Tibial nerve (tissue), 4 donors: ENCODE measurements at places on chromosomes 7 and 10.
A peak's percentile ranks its signal among the peaks of the same experiment; 100 is the strongest.

DNA sequence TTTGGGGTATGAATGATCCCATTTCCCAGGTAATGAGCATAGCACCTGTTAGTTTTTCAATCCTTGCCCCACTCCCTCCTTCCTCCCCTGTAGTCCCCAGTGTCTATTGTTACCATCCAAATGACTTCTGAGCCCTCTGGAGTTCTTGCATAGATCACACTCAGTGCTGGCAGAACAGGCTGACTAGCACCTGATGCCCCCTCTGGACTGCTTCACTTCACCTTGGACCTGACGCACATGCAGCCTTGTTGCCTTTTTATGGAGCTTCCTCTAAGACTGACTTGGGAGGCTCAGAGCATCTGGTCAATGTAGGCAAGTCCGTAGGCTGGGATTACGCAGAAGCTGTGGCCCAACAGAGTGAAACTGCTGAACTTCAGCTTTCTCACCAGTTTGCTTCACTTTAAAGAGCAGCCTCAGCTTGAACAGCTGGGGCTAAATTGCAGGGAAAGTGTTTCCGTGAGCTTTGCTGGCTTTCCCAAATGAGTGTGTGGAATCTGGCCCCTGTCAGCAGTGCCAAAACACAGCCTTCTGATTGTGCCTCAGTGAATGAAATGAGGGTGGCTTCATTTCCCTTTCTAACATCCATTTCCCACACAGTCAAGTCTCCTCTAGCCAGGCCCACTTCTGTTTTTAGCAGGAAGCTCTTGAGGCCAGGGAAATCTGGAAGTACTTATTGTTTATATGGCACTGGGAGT lies 48.5 kb downstream of the NXPH1 start:
- no peak for DNase-seq

DNA sequence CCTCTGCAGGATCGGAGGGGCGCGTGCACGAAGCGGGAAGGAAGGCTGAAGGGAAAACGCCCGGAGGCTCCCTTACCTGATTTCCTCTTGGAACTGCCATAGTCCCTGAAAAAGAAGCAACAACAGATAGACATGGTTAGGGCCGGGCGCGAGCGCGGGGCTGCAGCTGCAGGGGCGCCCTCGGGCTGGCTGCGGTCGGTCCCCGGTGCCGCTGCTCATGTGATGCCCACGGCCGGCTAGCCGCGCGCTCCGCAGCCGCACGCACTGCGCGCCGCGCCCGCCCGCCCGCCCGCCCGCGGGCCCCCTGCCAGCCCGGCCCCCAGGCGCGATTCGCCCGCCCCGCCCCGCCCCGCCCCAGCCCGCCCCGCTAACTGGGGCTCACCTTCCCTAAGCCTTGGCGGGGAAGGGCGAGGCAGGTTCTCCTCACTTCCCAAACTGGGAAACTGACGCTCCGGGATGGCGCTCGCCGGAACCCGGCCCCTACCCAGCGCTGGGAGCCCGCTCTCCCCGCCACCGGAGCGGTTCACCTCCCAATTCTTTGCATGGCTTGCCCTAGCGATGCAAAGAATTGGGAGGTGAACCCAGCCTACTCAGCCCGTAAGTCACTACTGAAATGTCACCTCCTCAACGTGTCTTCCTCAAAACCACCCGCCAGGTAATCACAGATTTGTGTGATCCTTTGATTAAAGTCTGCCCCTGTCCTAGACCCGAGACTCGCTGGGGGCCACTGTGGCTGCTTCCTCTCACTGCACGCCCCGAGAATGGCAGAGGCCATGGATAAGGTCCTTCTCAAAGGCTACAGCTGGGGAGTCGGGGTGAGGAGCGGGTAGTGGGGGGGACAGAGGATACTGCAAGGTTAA lies 162.2 kb downstream of the SH3PXD2A start:
- no peak for DNase-seq

GRCh38 chr10:117980216-117980615 lies 66.5 kb downstream of the RAB11FIP2 start:
- no peak for DNase-seq

GRCh38 chr7:46189255-46189790 lies 268.3 kb upstream of the IGFBP3 start:
- no peak for DNase-seq

- no peak for DNase-seq
These were observed 58.0 kb upstream of the CAV2 start for GRCh38 chr7:116441534-116441933.

- no peak for DNase-seq
These were observed 43.5 kb upstream of the HSPA12A start for GRCh38 chr10:116785867-116786266.

GRCh38 chr10:79353000-79353406 lies 5.7 kb downstream of the PPIF start:
- DNase-seq, result no peak

DNA sequence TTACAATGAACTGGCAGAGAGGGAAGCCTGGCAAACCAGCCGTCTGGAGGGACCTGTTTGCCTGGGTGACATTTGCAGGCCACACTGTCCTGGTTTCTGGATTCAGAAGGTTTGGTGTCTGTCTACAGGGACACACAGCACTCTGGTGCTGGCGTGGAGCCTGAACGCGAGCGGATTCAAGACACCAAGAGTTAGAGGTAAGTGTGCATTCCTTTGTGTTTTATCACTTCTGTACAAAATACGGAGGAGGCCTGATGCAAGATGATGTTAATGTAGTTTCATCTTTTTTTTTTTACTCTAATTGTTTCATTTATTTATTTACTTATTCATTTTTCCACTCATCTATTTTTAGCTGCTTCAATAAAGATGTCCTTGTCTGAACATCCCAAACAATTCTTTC lies 485.3 kb upstream of the ADARB2 start:
- no peak for DNase-seq

GRCh38 chr7:74619235-74619860 lies 38.2 kb upstream of the GTF2I start:
- no peak for DNase-seq

- DNase-seq, result no peak
These were observed 430.5 kb downstream of the MDFIC start for GRCh38 chr7:115352375-115352774.

- DNase-seq, result no peak
These were observed 6.8 kb upstream of the NAT16 start for GRCh38 chr7:101186844-101187428.

DNA sequence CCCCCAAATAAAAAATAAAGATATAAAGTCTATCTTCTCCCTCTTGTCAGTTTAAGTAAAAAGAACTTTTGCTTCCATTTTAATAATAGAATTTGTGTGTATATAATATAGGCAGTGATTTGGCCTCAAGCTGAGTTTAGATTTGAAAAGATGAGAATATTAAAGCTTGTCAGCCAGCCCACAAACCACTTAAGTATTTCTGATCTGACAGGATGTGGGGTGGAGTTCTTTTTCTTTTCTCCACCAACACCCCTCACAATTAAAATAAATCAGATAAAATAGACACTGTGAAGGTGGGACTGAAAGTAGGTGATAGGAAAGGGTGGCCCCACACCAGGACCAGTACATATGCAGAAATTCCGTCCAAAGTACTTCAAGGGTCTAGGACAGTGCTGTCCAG lies 714.1 kb downstream of the AUTS2 start:
- DNase-seq, result no peak

DNA sequence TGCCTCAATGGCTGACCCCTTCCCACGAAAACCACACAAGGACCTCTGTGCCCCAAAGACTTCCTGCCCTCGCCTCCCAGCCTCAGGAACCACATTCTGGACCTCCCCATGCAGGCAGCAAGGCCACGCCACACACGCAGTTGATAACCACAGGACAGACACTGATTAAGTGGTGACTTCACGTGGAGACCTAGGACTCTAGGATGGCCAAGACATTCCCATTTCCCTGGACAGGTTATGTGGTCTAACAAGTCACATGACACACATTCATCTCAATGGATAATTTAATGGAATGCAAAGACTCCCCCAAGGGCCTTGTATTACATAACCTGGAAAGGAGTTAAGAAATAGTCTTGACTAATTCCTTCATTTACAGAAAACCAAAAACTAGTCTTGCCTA lies 110.2 kb downstream of the LARP4B start:
- DNase-seq, result no peak

GRCh38 chr7:101365956-101366355 lies 3.3 kb downstream of the COL26A1 start:
- DNase-seq, result no peak

DNA sequence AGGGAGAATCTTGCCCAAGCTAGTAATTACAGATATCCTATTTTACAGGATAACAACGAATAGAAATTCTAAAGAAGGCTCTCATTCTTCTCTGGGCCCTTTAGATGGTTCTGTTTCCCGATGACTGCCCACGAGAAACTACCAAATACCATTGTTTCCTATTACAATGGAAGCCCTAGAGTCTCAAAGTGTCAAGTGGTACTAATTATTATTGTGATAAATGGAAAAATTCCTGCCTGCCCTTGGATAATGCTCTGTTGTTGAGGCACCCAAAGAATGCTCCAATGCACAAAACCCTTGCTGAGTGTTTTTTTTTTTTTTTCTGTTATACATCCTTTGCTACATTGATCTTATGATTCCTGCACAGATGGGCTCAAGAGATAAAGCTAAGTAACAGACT lies 504.5 kb downstream of the XPNPEP1 start:
- no peak for DNase-seq

- no peak for DNase-seq
These were observed 505.6 kb downstream of the RPS24 start for GRCh38 chr10:78539247-78539766.

DNA sequence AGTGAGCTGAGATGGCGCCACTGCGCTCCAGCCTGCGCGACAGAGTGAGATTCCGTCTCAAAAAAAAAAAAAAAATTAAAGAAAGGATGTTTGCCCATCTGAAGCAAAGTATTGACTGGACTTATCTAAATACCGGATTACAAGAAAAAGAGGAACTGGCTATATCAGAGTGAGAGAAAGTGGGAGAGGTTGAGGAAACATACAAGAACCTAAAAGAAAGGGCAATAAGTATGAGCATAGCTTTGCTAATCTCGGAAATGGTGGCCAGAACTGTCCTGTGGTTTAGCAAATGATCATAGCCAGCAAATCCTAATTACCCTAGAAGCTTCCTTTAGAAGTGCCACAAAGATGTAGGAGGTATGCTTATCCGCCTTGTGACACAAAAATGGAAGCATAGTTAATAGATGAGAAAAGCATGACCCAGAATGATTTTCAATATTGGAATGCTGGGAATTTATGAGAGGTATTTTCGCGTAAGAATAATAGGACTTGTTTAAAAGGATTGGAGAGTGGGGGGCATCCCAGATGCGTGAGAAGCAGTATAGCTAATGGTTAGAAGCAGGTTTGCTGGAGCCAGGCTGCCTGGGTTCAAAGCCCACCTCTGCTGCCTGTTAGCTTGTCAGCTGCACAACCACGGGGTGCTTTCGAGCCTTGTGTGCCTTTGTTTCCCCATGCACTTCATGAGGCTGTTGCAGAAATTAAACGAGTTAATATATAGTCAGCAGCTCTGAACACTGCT lies 1.2 kb upstream of the GTPBP4 start:
- DNase-seq, result no peak

- DNase-seq, result no peak
These were observed 1.3 kb downstream of the CNNM1 start for GRCh38 chr10:99330347-99330924.

- no peak for DNase-seq
These were observed at the start of gene TRIM8 for GRCh38 chr10:102644066-102644645. Gene TRIM8 (plus strand): TSS chr10:102644479. CDS start chr10:102644618, 139 bp downstream.

GRCh38 chr10:113680190-113681111 lies 739 bp downstream of the CASP7 start:
- DNase-seq, result peak; percentile 21

GRCh38 chr7:20408467-20408826 lies 77.7 kb downstream of the ITGB8 start:
- no peak for DNase-seq

GRCh38 chr10:22978918-22979317 lies 51.1 kb downstream of the ARMC3 start:
- DNase-seq, result no peak

DNA sequence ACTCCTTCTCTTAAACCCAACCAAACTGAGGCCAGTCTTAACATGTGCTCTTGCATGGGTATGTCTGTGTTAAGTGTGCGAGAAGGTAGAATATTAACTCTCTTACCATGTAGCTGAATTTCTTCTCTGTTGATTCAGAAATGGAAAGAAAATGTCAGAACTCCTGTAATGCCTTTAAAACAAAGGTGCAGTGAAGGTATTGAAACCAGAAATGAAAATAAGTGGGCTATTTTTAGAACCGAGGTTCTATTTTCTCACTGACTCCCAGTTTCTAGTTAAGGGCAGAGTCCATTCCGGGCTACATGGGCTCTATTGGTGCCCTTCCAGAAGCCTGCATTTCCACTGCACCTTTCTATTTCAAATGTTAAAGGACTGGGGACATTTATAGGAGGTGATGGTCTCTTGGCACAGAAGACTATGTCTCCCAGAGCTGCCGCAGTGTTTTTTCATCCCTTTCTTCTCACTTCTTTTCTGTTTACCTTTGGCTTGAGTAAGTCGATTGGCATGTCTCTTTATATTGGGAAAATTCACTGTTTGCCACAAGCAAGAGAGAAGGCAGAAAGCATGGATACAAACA lies 174.9 kb downstream of the LRMDA start:
- no peak for DNase-seq

GRCh38 chr7:130227883-130228575 lies 20.4 kb downstream of the SSMEM1 start:
- DNase-seq, result no peak

DNA sequence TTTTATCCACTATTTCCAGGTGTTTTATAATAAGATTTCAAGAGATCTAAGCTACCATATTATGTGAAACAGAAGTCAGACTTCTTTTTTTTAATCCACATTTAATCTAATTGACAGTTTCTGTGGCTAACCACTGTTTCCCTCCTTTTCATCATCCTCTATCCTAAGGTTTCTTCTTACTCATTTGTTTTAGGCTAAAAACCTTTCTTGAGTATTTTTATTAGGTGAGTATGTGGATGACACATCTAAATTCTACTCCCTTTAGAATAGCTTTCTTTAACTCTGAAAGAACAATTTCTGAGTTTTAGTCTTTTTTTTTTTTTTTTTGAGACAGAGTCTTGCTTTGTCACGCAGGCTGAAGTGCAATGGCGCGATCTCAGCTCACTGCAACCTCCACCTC lies 62.7 kb downstream of the NPY start:
- no peak for DNase-seq

DNA sequence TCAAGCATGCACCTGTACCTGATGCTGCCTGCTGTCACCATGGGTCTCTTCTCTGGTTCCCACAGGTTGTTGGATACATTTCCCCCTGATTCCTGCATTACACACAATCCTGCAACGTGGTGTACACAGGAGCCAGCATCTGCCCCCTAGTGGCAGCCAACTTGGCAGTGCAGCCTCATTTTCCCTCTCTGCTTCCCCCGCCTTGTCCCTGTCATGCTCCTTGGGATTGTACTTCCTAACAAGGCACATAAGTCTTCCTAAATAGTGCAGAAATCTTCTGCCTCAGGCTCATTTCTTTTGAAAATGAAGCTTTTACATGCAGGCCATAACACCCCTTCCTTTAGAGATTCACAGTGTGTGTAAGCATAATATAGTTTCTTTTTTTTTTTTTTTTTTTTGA lies 387.5 kb downstream of the CCSER2 start:
- DNase-seq, result no peak

DNA sequence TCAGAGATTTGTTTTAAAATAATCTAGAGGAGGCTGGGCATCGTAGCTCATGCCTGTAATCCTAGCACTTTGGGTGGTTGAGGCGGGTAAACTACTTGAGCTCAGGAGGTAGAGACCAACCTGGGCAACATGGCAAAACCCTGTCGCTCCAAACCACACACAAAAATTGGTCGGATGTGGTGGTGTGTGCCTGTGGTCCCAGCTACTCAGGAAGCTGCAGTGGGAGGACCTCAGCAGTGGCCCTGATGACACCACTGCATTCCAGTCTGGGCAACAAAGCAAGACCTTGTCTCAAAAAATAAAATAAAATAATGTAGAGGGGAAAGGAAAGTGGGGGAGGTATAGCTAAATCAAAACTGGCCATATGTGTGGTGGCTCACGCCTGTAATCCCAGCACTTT lies 13.9 kb upstream of the PPP3CB start:
- no peak for DNase-seq
